Stimulated activated CD4-positive, alpha-beta T cell treated with anti-CD3 and anti-CD28 coated beads, Interleukin-1b, Interleukin-23, amount 100 ng/mL, for 4 hours (primary cell): ENCODE measurements at places on chromosomes 2 and 18.
A peak's percentile ranks its signal among the peaks of the same experiment; 100 is the strongest.

GRCh38 chr18:35511428-35511827 is 13.7 kb upstream of the INO80C start:
- DNase-seq = no peak

- DNase-seq = no peak
Measured at GRCh38 chr2:133819906-133820305, 251.6 kb upstream of the NCKAP5 start.

DNA sequence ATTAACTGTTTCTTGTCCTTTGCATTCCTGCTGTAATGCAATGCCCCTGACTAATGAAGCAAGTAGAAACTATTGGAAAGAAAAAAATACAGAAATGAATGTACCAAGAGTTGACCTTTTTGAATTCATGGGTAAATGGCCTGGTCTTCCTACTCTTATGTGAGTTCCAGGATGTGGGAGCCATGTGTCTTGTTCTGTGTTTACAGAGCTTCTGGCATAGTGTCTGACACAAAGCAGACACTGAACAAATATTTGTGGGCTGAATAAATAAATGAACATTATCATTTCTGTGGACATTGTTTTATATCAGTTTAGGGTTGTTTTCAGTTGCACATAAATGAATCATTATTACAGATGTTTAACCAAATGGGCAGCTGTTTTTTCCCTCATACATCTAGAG is 155.5 kb downstream of the CD8B2 start:
- DNase-seq = no peak

DNA sequence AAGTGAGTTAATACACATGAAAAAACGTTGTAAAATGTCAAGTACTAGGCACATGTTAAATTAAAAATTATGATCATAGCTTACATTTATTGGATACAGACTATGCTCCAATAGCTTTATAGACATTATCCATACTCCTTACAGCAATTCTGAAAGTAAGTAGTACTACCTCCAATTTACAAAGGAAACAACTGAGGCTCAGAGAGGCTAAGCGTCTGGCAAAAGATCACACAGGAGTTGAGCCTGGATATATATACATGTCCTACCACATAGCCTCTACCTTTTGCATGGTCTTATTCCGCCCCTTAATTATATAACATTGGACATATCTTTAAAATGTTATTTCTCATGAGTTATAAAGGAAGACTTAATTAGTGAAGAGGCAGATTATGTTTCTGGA is 127.3 kb downstream of the CSRNP3 start:
- DNase-seq = no peak

- no peak for DNase-seq
Measured at GRCh38 chr2:45643095-45643494, 8.4 kb upstream of the PRKCE start.

GRCh38 chr2:39008665-39009064 is 112.2 kb downstream of the SOS1 start:
- no peak for DNase-seq

DNA sequence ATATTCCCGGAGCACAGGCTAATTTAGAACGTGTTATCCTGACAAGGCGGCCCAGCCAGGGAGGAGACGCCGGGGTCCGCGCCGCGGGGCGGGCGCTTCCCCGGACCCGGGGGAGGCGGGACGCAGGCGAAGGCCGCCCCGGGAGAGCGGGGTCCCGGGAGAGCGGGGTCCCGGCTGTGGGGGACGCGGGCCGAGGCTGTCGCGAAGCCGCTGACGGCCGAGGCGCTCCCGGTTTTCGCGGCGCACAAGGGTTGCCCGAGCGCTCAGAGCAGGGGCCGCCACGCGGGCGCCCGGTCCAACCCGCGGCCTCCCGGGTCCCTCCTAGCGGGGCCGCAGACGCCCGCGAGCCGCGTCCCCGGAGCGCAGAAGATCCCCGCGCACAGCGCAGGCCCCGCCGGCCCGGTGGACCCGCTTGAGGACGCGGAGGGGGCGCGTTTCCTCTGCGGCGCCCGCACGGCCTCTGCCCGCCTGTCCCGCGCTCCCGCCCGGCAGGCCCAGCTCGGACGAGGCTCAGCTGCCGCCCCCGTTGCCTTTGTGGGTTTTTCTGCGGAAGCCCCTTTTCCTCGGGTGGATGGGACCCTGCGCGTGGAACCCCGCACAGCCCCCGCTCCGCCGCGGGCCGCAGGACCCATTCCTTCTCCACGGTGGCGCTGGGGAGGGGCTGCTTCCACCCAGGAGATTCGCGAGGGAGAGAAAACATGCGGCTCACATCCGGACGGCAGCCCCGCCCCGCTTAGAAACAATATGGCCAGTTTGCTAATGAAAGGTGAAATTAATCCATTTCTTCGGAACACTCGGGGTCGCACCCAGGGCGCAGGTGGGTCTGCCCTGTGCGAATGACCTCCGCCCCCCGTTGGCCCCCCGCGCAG is 9.6 kb upstream of the KCNG2 start:
- no peak for DNase-seq

DNA sequence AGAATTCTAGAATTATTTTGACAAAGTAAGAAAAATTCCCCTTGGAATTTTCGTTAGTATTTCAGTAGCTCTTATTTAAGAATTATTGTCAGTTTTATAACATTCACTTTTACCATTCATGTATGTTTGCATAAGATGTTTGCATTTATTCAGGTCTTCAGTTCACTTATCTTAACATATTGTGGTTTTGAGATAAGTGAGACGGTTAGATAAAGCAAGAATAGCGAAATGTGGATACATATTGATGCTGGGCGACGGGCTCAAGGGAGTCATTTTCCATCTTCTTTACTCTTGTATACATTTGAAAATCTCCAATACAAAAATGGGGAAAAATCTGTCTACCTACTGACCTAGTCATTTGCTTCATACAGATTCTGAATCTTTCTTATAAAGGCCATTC is 156.7 kb upstream of the HDAC4 start:
- DNase-seq = no peak

DNA sequence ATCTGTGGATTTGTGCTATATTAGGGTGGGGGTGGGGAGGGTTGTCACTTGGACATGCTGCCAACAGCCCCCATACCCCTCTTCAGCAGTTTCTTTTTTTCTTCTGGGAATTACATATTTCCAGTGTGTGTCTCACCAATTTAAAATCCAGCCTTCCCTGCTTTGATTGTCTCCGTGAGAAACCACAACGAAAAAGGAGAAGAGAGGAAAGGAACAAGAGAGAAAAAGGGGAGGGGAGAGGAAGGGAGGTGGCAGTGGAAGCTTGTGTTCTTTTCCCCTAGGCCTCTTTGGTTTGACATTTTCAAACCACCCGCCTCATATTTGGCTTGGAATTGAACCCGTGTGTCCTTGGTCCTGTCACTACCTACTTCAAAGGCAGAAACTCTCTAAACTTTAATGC is 860 bp downstream of the CTNNA2 start:
- DNase-seq = no peak

GRCh38 chr2:108637304-108637669 is 82.0 kb upstream of the RANBP2 start:
- DNase-seq = no peak

GRCh38 chr2:41735476-41735875 is 312.3 kb upstream of the PKDCC start:
- DNase-seq = no peak

- DNase-seq = no peak
Measured at GRCh38 chr18:58813105-58813504, 51.6 kb upstream of the ZNF532 start.

DNA sequence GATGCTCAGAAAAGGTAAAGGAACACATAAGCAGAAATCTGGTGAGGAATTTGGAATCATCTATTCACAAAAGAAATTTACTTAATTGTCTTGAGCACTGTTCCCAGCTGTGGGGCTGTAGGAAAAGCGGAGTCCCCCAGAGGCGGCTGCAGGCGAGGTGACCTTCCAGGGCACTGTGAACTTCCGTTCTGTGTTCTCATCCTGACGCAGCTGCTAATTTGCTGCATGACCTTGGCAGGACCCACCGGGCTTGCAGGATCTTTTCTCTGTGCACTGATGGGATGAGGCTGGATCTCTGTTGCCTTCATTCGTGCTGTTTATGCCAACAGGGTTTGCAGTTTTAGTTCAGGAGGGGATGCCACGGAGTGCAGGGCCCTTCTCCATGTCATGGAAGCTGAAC is 301.9 kb upstream of the MYT1L start:
- no peak for DNase-seq

- DNase-seq = no peak
Measured at GRCh38 chr2:56674084-56674483, 490.3 kb downstream of the CCDC85A start.

DNA sequence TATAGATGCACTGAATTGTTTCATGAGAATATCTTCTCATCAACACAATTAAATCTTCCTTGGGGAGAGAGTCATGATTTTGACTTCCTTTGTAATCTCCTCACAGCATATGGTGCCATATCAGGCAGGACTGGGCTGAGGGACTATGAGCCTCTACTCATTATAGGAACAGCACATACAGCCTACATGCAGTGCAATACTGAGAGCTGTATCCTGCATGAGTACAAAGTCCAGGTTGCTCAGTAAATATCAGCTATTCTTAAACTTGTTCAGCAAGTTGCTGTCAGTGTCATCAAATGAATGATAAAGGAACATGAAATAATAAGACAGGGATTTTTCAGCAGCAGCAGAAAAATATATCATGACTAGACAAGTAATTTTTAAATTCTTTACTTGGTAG is 10.8 kb downstream of the DLGAP1 start:
- no peak for DNase-seq

DNA sequence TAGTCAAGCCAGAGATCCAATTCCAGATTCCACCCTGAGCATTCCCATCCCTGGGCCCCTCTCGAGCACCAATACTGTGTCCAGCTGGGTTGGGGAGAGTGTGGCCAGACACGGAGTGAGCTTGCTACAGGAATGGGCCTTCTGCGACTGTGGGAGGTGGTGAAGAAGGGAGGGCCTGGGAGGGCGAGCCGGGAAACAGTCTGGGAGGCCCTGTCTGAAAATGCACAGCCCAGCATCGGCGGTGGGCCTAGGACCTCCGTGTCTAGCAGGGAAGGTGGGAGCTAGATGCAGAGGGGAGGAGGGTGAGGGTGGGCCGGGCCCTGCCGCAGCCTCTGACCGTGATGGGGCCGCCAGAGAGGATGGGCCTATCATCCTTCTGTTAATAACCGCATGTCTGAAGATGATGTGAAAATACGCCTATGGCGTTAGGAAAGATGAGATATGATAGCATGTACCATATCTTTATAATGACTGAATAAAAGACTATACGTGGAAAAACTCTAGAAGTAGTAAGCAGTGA is 1.9 kb upstream of the OTOS start:
- DNase-seq = no peak

DNA sequence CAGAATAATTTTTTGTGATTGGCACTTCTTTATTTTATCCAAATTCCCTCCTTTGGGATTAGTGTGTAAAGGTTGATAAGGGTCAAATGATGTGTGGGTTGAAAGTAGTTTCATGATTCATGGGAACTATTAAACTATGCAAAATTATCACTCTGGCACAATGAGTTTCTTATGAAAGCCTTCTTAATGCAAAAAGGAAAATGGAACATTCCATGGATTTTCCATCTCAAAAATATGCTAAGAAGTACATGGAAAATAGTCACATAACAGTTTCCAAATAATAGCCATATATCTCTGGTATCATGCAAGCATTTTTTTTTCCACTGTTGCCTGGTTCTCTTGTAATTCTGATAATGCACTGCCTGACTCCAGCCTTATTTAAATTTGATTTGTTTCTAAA is 639.7 kb downstream of the NR4A2 start:
- DNase-seq = no peak

GRCh38 chr2:120832296-120833070 is 96.8 kb downstream of the GLI2 start:
- DNase-seq = no peak

GRCh38 chr2:194745557-194746146 is 911.4 kb upstream of the SLC39A10 start:
- DNase-seq = no peak

DNA sequence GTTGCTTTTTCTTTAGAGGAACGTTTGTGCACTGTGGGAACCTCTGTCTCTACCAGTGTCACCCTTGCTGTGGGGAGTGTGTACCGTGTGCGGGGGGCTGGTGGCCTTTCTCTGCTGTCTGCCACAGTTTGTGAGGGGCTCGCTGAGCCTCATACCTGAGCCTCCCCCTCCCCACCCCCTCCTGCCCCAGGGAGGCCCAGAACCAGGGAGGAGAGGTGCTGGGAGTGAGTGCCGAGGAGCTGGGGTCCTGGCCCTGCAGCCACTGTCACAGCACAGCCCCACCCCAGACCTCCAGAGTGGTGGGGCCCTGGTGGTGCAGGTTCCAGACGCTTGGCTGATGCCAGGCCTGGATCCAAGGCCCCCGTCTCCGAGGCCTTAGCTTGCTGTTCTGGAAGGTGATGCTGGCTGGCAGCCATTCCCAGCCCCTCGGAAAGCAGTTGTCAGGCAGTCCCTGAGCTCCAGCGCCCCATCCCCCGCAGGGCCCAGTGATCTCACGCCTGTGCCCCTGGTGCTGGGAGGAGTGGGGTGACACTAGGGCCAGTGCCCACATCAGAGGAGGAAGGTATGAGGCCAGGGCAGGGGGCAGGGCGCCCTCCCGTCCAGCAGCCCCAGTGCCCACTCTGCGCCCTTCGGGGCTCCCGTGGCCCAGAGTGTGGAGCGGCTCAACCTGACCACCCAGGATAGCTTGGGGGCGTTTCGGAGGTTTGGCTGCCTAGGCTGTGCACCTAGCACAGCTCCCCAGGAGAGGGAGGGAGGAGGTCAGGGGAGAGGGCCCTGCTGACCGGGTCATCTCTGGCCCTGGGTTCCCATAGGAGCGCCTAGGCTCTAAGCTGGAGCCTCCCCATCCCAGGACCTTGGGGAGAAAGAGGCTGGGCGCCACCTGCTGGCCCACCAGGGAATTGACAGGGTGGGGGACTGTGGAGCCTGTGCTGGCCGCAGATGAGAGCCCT is 53.0 kb upstream of the ALPP start:
- peak; percentile 41 for DNase-seq

- no peak for DNase-seq
Measured at GRCh38 chr18:582465-582864, 2.3 kb downstream of the CETN1 start.

GRCh38 chr2:134883552-134884293 is 34.9 kb upstream of the CCNT2 start:
- no peak for DNase-seq

GRCh38 chr2:150389447-150389846 is 98.0 kb downstream of the RND3 start:
- DNase-seq = no peak

GRCh38 chr18:50189160-50189559 is 5.8 kb downstream of the MYO5B start:
- DNase-seq = no peak

DNA sequence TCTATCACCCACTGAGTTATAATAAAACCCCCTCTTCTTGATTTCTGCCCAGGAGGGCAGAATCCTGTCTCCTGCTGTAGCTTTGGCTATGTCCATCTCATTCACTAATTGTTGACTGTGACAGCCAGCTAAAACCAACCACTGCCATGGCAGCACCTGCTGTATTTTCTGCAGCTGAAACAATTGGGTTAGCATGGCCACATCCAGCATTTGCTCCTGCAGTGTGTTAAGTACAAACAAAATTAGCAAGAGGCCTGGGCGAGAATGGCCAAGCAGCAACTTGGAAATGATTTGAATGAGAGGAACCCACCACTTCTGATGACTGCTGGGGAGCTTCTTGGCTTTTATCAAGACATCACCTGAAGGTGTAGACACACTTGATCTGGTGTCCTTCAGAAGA is 89.4 kb upstream of the LRRTM1 start:
- no peak for DNase-seq

GRCh38 chr2:55761526-55761925 is 67.9 kb upstream of the PNPT1 start:
- DNase-seq = no peak

- no peak for DNase-seq
Measured at GRCh38 chr2:144524118-144525009, 4.4 kb upstream of the ZEB2 start.
